ENCODE measurements at places on chromosomes 12 and 14. TPM values are rescaled to one million over a fixed set of nuclear protein-coding genes. Genes with fewer than 3 reads are reported as not detected.

RNASE11 gene
- polyA plus RNA-seq = not detected

TMTC1 gene
- polyA plus RNA-seq = 4.8 TPM

AQP6 gene
- not detected for polyA plus RNA-seq

KCNC2 gene
- polyA plus RNA-seq = not detected

ADCY4 gene
- polyA plus RNA-seq = 0.40 TPM

UNC119B gene
- polyA plus RNA-seq = 11.7 TPM

MYF6 gene
- polyA plus RNA-seq = not detected

PRB2 gene
- polyA plus RNA-seq = not detected

Data from GM23338 (cell line).